ENCODE measurements at places on chromosomes 3 and 15.

DNA sequence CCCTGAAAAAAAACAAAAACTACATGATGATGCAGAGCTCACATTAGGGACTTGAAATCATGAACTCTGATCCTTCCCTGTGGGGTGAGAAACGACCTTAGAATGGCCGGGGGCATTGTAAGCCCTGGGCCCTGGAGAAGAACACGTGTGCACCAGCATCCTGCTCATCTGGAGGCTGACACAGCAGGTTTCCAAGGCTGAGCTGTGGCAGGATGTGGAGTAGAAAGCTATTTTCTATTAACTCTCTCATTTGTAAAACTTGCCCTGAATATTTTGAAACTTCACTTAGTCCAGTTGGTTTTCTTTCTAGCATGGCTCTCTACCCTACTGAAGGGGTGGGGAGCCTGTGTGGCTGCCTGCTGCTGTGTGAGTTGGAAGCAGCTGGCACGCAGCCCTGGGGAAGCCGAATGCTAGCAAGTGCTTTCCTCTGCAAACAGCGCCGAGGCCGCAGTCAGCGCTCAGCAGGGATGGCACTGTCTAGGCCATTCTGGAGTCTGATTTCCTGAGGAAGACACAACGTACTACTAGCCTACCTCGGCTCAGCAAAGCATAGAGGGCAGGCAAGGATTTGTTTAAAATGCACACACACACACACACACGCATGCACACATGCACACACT is 58.0 kb downstream of the GABRG3 start:
- no peak for DNase-seq

GRCh38 chr3:69951616-69952015 is 47.9 kb upstream of the SAMMSON start:
- no peak for DNase-seq

- DNase-seq, result no peak
Measured at GRCh38 chr3:355622-356021, 159.1 kb downstream of the CHL1 start.

DNA sequence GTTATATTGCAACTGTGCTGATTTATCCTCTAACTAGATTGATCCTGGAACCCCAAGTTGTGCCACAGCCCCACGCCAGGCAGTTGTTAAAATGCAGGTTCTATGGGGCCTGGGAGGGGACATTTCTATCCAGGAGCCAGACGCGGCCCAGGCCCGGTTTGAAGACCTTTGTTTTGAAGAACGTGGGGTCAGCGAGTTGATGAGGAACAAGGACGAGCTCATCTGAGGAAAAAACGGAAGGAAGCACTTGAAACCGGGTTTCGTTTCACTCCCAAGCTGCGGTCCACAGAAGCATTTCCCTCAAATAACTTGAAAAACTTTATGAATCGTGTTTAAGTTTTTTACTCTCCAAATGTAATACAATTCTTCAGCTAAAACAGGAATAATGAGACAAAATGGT is 76.4 kb downstream of the CHSY1 start:
- no peak for DNase-seq

GRCh38 chr3:4575381-4575780 is 82.2 kb downstream of the ITPR1 start:
- no peak for DNase-seq

DNA sequence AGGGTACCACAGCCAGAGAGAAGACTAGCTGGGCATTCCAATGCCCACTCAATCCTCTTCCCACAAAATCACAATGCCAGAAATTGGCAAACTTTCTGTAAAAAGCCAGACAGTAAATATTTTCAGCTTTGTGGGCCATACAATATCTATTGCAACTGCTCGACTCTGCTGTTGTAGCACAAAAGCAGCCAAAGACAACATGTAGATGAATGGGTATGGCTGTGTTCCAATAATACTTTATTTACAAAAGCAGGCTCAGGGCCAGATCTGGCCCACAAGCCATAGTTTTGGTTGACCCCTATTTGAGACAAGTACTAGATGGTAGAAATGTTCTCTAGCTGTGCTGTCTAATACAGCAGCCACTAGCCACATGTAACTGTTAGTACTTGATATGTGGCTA is 330.9 kb downstream of the ERC2 start:
- DNase-seq, result no peak

- DNase-seq, result no peak
Measured at GRCh38 chr15:64050281-64051092, 4.2 kb upstream of the DAPK2 start.

- no peak for DNase-seq
Measured at GRCh38 chr3:142081178-142081577, 68.2 kb downstream of the TFDP2 start.

DNA sequence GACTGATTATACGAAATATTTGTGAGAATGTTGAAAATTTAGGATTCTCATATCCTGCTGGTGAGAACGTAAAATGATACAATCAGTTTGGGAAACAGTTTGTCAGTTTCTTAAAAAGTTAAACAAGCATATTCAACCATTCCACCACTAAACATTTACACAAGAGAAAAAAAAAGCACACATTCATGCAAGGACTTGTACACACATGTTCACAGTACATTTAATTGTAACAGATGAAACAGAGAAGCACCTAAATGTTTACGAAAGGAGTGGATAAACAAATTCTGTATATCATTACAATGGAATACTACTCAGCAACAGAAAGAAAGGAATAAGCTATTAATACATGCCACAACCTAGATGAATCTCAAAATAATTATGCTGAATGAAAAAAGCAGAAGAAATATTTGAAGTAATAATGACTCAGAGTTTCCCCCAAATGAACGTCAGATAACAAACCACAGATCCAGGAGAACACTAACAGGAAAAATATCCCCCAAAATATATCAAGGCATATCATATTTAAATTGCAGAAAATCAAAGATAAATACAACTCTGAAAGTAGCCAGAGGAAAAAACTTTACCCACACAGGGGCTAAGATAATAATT is 14.3 kb downstream of the ANKRD28 start:
- DNase-seq, result no peak

GRCh38 chr3:120258009-120258408 is 27.0 kb downstream of the GPR156 start:
- no peak for DNase-seq

DNA sequence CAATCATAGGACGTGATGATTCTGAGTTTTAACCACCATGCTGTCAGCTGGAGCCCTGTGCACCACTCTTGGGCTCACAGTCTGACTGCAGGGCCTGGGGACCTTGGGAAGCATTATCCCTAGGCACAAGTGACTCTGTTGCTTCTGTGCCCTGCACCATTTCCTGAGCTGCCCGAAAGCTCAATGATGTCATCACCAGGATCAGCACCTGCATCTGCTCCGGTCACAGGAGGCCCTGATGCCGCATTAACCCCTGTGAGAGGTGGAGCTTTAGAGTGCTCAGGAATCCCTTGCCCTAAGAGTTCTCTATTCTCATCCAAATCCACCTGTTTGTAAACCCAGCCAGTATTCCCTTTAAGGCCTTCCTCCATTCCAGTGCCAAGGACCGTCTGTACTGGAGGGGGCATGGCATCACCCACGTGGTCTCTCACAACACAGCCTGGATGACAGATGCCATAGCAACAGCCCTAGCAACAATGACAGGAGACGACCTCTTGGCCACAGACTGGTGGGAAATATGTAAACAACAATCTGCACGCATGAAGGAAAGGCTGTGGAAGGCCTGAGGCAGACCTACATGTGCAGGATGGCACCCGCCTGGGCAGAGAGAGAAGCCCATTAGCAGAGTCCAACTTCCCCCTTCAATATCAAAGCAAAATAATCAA is 37.9 kb downstream of the NTRK3 start:
- no peak for DNase-seq

DNA sequence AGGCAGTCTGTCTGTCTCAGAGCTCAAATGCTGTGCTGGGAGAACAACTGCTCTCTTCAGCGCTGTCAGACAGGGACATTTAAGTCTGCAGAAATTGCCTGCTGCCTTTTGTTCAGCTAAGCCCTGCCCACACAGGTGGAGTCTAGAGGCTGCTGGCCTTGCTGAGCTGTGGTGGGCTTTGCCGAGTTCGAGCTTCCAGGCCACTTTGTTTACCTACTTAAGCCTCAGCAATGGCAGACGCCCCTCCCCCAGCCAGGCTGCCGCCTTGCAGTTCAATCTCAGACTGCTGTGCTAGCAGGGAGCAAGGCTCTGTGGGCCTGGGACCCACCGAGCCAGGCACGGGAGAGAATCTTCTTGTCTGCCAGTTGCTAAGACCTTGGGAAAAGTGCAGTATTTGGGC is 25.0 kb upstream of the RPP14 start:
- DNase-seq, result no peak

GRCh38 chr3:43286115-43286840 is at the start of gene SNRK:
Gene SNRK, plus strand, starts transcription at chr3:43286540. Its CDS starts 16,664 bp downstream, at chr3:43303204.
- DNase-seq, result peak; percentile 73

DNA sequence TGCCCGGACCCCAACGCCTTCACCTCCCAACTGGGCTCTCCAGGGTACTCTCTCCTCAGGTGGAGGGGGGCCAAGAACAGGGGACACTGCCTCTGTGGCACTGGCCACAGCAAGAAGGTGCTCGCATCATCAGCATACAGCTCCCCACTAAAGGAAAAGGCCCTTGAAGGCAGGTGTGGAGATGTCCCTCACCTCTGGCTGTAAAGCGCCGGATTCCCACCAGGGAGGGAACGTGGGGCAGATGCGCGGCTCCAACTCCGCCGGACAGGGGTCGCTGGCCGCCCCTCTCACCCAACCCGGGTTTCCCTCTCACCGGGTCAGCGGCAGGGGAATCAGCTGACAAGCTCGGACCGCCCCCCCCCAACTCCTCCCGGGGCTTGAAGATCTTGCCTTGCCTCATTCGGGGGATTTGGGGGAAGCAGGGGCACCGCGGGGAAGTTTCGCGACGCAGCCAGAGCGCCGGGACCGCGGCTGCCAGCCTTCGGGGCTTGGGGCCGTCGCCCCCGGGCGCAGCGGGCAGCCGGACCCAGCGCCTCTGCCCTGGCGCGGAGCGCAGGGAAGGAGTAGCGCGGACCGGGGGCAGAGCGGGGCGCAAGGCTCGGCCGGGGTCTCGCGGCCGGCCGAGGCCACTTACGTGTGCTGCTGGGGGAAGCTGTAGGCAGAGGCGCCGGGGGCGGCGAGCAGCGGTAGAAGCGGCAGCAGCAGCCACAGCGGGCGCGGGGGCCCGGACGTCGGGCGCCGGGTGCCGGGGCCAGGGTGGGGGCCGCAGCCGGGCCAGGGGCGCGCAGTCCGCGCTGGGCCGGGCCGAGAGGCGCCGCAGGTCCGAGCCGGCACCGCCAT is 630 bp downstream of the CACNA2D2 start:
- DNase-seq, result no peak

GRCh38 chr3:124453189-124453588 is 277.1 kb upstream of the UMPS start:
- DNase-seq, result no peak

- DNase-seq, result no peak
Measured at GRCh38 chr15:68749365-68749764, 71.3 kb downstream of the ANP32A start.

GRCh38 chr3:197031315-197032285 is 2.0 kb upstream of the MELTF start:
- no peak for DNase-seq

GRCh38 chr3:7745711-7746110 is 755.9 kb upstream of the LMCD1 start:
- DNase-seq, result no peak

- no peak for DNase-seq
Measured at GRCh38 chr3:169663951-169664820, 674 bp upstream of the MECOM start.

GRCh38 chr3:52570076-52570475 is 33.7 kb downstream of the UQCC5 start:
- DNase-seq, result no peak

DNA sequence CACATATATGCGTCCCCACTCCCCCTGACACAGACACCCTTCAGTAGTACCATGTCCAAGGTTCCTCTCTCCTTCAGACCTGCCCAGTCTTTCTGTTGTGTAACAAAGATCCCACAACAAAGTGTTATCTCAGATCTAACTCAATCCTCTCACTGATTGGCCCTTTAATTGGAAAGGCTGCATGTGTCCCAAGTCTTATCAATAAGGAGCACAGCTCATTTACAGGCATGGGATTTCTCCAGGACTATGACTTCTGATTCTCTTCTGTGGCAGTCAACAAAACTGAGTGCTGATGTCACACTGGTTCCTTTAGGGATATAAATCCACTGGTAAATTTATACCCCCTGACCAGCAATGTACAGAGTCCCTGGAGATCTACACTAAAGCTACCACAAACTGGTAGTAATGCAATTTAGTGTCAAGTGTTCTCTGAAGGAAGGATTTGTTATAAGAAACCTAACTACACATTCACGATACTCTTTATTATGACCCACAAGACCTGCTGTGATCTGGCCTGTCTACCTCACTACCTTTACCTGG is 28.1 kb downstream of the CLK3 start:
- no peak for DNase-seq

GRCh38 chr15:82570721-82571508 is 30.7 kb upstream of the RPS17 start:
- DNase-seq, result no peak
